HepG2 (cell line): ENCODE measurements at places on chromosomes 16 and 17. TPM values are rescaled to one million over a fixed set of nuclear protein-coding genes. Genes with fewer than 3 reads are reported as not detected.
A peak's percentile ranks its signal among the peaks of the same experiment; 100 is the strongest.

DNA sequence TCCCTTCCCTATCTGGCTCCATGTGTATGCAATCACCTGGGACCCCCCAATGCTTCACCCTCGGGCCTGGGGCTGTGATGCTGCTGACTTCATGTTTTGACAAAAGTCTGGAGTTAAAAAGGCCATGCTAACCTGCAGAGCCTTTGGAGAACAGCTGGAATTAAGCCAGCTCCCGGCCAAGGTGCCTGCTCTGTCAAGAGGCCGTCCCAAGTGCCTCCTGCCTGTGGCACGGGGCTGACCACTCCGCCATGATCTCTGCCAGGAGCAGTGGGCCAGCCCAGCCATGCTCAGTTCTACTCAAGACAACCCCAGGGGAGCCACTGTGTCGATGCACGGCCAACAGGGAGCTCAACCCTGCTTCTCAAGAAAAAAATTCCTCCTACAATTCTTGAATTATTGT, 93.6 kb downstream of the CCDC182 start:
- no peak for DNase-seq

DNA sequence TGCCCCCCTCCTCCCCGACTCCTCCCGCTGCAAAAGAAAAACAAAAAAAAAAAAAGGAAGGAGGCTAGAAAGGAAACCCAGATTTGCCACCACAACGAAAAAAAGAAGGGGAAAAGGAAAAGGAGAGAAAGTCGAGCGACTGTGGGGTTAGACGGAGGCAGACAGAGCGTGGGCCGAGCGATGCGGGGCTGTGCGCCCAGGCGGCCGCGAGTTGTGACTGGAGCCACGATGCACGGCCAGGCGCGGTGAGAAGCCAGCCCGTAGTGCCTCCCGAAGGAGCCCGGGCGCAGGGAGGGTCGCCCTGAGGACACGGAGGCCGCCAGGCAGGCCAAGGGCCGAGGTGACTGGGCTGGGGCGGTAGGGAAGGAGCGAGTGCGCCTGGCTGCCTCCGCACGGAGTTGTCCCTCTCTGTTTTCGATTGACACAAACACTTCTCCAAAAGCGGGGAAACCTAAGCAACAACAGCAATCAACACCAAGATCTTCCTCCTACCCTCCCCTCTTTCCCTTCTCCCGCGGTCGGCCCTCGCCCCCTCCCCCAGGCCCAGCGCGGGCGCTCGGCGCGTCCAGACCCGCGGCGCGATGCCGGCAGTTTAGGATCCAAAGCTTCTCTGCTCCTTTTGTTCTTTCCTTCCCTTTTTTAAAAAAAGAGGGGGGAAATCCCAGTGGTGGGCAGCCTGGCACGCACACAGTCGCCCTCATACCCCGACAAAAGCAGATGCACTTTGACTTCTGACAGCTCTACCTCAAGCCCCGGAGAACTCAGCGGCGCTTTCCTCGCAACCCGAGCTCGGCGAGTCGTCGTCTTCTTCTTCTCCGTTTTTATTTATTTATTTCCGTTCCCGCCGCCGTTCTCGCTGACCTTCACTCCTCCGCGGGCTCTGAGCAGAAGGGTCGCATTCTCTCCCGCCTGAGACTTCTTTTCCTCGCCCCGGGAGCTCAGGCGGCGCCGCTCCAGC, at the start of gene LHX1:
Gene LHX1 (plus strand): TSS at position 475 of the 958 bp plus-strand sequence. CDS start 723 bp downstream, outside the sequence.
- DNase-seq, result no peak

DNA sequence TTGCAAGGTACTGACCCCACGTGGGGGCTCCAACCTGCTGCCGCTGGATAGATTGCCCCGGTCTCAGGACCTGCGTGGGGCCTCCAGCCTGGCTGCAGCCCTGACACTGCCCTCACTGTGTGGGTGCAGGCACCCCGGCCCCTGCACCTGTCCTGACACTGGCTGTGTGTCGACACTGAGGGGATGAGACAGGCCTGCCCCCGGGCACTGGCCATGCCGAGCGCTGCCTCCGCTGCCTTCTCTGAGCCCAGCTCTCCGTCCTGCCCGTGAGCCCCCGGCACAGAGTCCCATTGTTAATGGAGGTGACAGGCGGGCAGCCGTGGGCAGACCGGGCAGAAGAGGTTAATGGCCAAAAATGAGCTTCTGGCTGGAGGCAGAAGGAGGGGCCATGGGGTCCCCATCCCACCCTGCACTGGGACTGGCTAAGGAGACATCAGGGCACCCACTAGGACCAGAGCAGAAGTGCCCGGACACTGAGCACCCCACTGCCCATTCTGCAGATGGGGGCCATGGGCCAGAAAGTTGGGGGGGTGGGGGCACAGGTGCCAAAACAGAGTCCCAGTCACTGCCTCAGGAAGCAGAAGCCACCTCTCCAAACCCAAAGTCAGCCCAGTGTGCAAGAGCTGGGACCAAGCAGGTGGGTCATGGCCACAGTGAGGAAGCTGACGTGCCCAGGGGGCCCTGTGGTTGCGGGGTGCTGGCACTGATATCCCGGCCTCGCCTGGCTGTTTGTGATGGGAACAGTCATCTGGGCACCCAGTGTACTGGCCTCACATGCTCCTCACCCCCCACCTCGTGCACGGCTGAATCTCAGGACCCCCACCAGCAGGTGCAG, 2.5 kb upstream of the PRR35 start:
- no peak for DNase-seq

DNA sequence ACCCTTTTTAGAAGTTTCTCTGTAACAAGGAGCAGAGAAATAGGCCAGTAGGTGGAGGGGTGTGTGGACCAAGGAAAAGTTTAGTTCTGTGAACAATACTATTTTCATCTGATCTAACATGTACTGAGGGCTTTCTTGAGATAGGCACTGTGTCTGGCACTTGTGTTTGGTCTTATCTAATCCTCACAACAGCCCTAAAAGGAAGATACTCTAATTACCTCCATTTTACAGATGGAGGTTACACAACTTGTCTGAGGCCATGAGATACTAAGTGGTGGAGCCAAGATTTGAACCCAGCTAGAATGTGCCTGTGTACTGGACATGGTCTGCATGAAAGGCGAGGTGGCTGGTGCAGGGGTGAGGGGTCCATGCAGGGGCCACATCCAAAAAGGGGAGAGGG, 4.5 kb downstream of the TNFSF12 start:
- no peak for DNase-seq

DNA sequence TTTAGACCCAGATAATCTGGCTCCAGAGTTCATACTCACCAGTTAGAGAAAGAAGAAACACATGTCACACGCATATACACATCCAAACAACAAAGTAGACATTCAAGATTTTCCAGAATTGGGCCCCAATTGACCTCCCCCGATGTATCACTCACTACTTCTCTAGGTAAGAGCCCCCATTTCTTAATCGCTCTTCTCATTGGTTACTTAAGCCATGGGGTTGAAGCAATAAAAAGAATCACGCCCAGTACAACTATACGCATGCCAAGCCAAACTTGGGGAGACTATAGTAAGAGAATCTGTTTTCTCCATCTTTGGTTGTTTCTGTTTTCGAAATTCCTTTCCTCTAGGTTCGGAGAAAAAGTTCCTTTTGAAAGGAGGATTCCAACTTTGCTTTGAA, 565 bp downstream of the DDX52 start:
- no peak for DNase-seq

- no peak for DNase-seq
Observed at GRCh38 chr17:19629449-19629848, 19.1 kb upstream of the ALDH3A2 start.

GRCh38 chr17:81701288-81702071, 1.7 kb upstream of the MRPL12 start:
- no peak for DNase-seq

DNA sequence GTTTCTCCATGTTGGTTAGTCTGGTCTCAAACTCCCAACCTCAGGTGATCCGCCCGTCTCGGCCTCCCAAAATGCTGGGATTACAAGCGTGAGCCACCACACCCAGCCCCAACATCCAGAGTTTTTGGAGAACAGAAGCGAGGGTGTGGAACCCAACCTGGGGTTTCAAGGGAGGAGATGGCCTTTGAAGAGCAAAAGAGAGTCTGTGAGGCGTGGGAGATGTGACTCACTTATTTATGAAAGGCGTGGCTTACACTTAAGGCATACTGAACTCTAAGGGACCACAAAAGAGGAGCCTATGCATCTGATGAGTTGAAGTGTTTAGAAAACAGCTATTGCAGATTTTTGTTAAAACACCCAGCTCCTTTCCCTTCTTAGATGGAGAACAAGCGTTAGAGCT, 18.9 kb downstream of the ARSG start:
- no peak for DNase-seq

DNA sequence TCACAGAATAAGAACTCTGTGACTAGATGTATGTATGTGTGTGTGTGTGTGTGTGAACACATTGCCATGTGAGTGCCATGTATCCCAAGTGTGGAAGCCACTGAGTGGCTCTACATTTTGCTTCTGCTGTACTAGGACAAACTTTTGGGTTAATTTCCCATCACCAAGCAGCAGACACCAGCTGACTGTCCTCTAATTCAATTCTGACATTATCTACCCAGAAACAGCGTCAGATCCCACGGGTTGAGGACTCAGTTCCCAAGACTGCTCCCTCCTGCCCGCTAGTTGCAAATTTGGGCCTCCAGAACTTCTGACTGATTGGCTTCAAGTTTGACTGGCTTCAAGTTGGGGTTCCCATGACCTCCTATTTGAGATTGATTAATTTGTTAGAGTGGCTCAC, 29.2 kb downstream of the HS3ST2 start:
- DNase-seq, result no peak

DNA sequence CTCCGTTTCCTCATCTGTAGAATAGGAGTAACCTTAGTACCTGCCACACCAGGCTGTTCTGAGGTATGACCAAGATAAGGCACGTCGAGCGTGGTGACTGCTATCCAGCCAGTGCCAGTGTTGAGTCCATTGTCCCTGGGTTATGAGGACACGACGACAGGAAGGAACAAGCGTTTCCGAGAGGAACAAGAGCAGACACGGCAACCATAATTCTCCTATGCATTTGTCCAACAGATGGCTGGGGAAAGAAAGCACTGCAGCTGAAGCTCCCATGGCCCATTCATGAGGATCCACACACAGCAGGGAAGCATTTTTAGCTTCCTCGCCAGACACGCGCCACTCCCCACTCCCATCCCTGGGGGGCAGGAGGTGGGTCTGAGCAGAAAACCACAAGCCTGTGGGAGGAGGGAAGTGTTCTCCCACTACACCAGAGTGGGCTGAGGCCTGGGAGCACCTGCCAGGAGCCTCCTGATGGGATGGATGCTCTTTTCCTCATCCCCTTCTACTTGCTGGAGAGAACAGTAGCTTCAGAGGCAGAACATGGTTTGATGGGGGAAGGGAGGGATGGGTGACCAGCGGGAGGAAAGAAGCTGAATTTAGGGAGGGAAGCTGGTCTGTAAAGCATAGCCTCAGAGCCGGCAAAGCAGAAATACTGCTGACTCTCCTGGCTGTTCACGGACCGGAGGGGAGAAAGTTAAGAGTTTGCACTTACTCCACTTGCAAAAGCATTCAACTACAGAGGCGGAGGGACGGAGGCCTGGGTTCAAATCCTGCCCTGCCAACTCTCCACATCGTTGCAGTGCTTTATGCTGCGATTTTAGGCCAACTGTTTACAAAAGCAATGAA, 2.7 kb downstream of the COTL1 start:
- no peak for DNase-seq

DNA sequence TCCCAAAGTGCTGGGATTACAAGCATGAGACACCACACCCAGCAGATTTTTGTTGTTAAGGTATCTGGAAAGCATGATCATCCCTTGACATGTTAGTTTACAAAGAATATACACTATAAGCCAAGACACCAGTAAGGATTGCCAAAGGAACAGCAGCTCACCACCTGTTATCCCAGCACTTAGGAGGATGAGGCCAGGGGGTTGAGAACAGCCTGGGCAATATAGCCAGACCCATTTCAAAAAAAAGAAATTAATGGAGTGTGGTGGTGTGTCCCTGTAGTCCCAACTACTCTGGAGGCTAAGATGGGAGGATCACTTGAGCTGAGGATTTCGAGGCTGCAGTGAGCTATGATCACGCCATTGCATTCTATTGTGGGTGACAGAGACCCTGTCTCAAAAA, 5.1 kb downstream of the ANKRD40CL start:
- no peak for DNase-seq

DNA sequence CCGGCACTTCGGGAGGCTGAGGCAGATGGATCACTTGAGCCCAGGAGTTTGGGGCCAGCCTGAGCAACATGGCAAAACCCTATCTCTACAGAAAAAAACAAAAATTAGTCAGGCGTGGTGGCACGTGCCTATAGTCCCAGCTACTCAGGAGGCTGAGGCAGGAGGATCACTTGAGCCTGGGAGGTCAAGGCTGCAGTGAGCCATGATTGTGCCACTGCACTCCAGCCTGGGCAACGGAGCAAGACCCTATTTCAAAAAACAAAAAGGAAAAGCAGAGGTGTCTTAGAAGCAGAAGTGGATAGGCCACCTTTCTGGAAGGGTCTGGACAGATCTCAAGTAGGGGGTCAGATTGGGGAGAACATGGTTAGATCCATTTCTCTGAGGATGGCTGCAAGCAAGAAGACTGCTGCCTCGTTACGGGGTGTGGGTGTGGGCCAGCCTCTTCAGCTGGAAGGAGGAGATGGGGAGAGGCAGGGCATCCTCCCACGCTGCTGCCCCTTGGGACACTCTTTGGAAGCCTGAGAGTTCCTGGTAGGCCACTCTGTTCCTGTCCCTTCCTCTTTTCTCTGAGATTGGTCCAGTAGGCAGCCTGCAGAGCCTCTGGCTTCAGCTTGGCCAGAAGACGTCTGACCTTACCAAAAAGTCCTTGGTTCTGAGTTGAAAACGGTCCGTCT, 208.0 kb downstream of the MSI2 start:
- DNase-seq, result no peak

DNA sequence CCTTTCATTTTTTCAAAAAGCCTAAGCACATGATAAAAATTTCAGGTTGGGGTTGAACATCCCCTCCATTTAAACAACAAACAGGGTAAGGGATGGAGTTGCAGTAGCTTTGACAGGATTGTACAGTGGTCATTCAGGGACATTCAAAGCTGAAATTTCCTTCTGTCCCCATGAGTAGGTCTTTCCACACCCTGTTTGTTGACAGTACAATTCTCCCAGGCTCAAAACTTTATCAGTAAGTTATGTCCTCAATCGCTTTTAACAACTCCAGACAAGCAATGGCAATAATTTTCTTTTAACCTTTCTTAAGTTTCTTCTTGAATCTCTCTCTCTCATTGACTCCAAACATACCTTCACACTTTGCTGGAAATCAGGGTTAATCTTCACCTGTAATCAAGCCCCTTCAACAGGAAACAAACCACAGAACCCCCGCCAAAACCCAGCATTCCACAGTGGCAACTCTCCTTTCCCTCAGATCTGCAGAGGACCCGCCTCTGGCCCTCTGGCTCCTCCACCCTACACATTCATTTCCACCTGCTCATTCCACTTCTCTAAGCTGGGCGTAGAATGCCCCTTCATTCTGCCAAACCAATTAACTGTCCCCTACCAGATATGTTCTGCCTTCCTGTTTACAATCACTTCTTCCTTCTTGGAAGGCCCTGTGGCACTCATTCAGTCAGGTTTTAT, 20.7 kb downstream of the TXNDC11 start:
- no peak for DNase-seq

- peak; percentile 41 for DNase-seq
Observed at GRCh38 chr16:21084631-21085225, 65.9 kb downstream of the DNAH3 start.

GRCh38 chr17:72858826-72859495, 233.5 kb downstream of the SLC39A11 start:
- DNase-seq, result peak; percentile 60

Gene PDF
- 26.8 and 48.8 TPM in 2 replicates for total RNA-seq

Gene GNAO1
- total RNA-seq, result not detected in 2 replicates

Gene CTCF
- total RNA-seq, result 37.5 and 59.3 TPM in 2 replicates

Gene SMIM5
- not detected in 2 replicates for total RNA-seq

Gene TSPAN10
- total RNA-seq, result 0.27 and 0.75 TPM in 2 replicates

Gene CKLF
- 83.0 and 120 TPM in 2 replicates for total RNA-seq
